Nephron progenitor cell (in vitro differentiated cells): ENCODE measurements at places on chromosomes 12 and 14.

- DNase-seq = no peak
These were observed 6.9 kb downstream of the MMP14 start for GRCh38 chr14:22843123-22843925.

DNA sequence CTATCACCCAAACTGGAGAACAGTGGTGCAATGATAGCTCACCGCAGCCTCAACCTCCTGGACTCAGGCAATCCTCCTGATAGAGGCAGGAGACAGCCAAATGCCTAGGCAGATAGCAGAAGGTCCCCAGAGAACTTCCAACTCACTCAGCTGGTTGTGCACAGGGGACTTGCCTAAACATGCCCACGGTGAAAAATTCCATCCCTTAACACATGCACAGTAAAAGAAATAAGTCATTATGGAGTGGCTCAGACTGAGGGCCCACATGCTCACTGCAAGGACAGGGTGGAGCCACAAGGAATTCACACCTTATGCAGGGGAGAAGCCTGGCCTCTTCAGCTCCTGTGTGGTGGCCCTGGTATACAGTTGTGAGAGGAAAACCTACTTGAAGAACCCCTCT, 525.8 kb upstream of the ATP2B1 start:
- no peak for DNase-seq

DNA sequence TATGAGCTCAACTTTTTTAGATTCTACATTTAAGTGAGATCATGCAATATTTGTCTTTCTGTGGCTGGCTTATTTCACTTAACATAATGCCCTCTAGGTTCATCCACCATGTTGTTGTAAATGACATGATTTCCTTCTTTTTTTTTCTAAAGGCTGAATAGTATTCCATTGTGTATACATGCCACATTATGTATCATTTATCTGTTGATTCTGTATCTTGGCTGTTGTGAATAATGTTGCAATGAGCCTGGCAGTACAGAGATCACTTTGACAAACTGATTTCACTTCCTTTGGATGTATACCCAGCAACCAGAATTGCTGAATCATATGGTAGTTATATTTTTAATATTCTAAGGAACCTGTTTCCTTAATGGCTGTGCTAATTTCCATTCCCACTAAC, 19.1 kb downstream of the FBXW8 start:
- DNase-seq = no peak

GRCh38 chr12:55933169-55933798, 2.3 kb downstream of the DGKA start:
- no peak for DNase-seq

DNA sequence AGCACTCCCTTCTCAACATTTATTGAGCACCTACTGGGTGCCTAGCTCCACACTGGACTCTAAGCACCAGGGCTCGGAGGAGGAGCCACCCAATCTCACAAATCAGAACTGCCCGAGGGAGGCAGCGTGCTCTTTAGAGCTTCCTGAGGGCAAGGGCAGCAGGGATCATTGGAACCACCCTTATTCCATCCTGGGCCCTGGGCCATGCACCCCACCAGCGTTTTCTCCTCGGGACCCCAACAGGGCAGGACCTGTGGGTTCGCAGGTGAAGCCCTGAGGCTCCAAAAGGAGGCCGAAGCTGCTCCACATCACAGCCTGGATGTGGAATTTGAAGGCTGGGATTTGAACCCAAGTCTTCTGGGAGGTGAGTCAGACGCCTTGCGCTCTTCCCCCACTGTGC, 15.4 kb downstream of the TMEM119 start:
- DNase-seq = no peak

- DNase-seq = no peak
These were observed 4.7 kb upstream of the CPNE6 start for GRCh38 chr14:24066496-24067132.

GRCh38 chr12:70068743-70069142, 174.5 kb upstream of the CNOT2 start:
- no peak for DNase-seq

- no peak for DNase-seq
These were observed 153.7 kb downstream of the PRKD1 start for GRCh38 chr14:29773990-29774389.

GRCh38 chr12:19657118-19657731, 217.9 kb downstream of the AEBP2 start:
- no peak for DNase-seq

DNA sequence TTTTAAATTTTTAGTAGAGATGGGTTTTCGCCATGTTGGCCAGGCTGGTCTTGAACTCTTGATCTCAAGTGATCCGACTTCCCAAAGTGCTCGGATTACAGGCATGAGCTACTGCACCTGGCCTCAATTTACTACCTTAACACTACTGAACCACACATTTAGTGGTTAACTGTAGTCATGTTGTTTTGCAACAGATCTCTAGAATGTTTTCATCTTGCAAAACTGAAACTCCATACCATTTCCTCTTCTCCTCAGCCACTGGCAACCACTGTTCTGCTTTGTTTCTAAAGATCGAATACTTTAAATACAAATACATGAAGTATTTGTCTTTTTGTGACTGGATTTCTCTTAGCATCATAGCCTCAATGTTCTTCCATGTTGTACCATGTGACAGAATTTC, 15.4 kb upstream of the SMCO2 start:
- DNase-seq = no peak

- no peak for DNase-seq
These were observed 60.3 kb upstream of the KCNMB4 start for GRCh38 chr12:70305794-70306193.

GRCh38 chr12:131092901-131093603, 139.3 kb downstream of the ADGRD1 start:
- no peak for DNase-seq

- no peak for DNase-seq
These were observed 33.8 kb downstream of the MMAB start for GRCh38 chr12:109539508-109539907.

- no peak for DNase-seq
These were observed 501.1 kb downstream of the NAV3 start for GRCh38 chr12:78331753-78332152.
